Astrocyte (in vitro differentiated cells and primary cell): ENCODE measurements at places on chromosomes 12 and 14. TPM values are rescaled to one million over a fixed set of nuclear protein-coding genes. Genes with fewer than 3 reads are reported as not detected.

- no peaks in the 10 kb centered on the region for H3K27me3 ChIP-seq
- no peaks in the 10 kb centered on the region for H3K36me3 ChIP-seq
- no peak for DNase-seq
- H3K27ac ChIP-seq: no peak overlapping the region
- H3K4me3 ChIP-seq: no peak overlapping the region
These were observed 168.0 kb downstream of the EGLN3 start for GRCh38 chr14:33782923-33783322.

- H3K4me1 ChIP-seq: peaks cover 18% of the 10 kb centered on the region
- DNase-seq: peak; percentile 43
- H3K27ac ChIP-seq: no peak overlapping the region
- H3K4me3 ChIP-seq: no peak overlapping the region
- no peaks in the 10 kb centered on the region for H3K36me3 ChIP-seq
These were observed 364.3 kb upstream of the DDHD1 start for GRCh38 chr14:53517270-53517960.

GRCh38 chr12:119728444-119728745 is 60.5 kb downstream of the PRKAB1 start:
- H3K4me3 ChIP-seq: no peak overlapping the region
- no peaks in the 10 kb centered on the region for H3K4me1 ChIP-seq
- peak; percentile 8 for DNase-seq
- H3K27ac ChIP-seq: no peak overlapping the region
- peaks cover 2% of the 10 kb centered on the region for H3K36me3 ChIP-seq

DNA sequence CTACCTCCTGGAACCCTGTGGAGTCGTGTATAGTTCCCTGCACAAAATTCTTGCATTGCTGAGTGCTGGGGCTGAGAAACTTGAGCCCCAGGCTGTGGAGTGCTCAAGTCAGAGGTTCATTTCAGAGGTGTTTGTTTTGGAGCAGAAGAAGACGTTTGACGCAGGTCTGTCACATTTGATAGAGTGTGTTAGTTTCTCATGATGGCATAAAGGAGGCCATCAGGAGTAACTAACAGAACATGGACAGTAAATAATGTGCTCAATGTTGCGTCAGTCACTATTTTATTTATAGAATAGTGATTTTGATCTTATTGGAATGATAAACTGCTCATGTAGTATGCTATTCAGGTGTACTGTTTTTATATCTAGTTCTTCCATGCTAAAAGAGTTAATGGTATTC is 44.2 kb downstream of the OTOGL start:
- no peak overlapping the region for H3K27ac ChIP-seq
- H3K27me3 ChIP-seq: no peaks in the 10 kb centered on the region
- H3K4me1 ChIP-seq: no peaks in the 10 kb centered on the region
- DNase-seq: no peak
- no peak overlapping the region for H3K4me3 ChIP-seq

The SAMD15 gene
- total RNA-seq: 2.1 and 2.9 TPM in 2 replicates

The ATP2A2 gene
- total RNA-seq: 262 TPM in 2 replicates
